NCI-H460 (cell line): ENCODE measurements at places on chromosomes 2 and 18. TPM values are rescaled to one million over a fixed set of nuclear protein-coding genes. Genes with fewer than 3 reads are reported as not detected.

- DNase-seq: no peak
These were observed 24.1 kb downstream of the PLCD4 start for GRCh38 chr2:218631837-218632236.

- DNase-seq: no peak
These were observed 221.3 kb upstream of the CRIM1 start for GRCh38 chr2:36134281-36134680.

GRCh38 chr2:173488861-173489260 is 134.2 kb downstream of the CDCA7 start:
- DNase-seq: no peak

DNA sequence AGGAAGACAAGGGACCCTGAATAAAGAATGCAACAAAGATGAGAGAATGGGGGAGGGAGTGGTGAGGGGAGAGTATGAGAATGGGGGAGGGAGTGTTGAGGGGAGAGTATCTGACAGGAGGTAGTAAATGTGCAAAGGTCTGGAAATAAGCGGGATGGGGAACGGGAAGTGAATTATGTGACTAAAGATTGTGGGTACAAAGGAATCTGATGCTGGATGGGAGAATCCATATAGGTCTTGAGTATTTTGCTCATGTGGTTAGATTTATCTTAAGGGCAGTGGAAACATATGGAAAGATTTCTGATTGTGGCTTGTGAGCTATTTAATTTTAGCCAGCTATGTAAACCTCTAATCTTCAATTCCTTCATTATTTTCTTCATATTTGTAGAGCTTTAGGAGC is 593.4 kb downstream of the DCC start:
- no peak for DNase-seq

GRCh38 chr2:98089941-98090340 is 3.0 kb downstream of the VWA3B start:
- DNase-seq: no peak

DNA sequence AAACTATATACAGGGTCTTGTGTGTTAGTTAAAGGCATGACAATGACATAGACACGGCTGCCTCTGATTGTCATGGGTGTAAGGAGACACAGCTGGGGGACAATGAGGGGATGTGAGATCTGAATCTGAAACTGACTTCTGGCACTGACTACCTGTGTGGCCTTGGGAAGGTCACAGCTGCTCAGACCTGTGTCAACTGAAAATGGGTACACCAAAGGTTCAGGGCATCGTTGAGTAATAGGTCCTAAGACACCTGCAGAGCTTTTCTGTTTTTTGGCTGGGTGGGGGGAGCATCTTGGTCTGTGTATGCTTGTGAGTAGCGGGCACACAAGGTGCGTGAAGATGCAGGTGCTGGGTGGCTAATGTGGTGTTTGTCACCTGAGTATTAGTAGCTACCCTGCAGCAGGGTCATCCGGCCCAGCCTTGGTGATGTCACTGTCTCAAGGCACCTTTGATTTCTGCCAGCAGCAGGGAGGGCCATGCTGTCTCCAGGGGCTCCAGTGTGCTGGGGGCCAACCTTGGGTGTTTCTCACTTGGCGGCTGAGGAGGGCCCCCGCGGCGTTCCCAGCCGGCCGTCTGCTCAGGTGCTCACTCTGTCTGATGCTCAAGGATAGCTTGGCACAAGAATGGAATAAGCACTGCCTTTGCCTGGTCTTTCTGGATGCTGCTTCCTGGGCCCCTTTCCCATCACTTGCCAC is 53.1 kb upstream of the HS6ST1 start:
- no peak for DNase-seq

The MPHOSPH10 gene
- total RNA-seq: 29.9 and 35.4 TPM in 2 replicates
